ENCODE measurements at places on chromosomes 3 and 15.

- DNase-seq = no peak
Measured at GRCh38 chr3:62503516-62503915, 130.2 kb upstream of the FEZF2 start.

DNA sequence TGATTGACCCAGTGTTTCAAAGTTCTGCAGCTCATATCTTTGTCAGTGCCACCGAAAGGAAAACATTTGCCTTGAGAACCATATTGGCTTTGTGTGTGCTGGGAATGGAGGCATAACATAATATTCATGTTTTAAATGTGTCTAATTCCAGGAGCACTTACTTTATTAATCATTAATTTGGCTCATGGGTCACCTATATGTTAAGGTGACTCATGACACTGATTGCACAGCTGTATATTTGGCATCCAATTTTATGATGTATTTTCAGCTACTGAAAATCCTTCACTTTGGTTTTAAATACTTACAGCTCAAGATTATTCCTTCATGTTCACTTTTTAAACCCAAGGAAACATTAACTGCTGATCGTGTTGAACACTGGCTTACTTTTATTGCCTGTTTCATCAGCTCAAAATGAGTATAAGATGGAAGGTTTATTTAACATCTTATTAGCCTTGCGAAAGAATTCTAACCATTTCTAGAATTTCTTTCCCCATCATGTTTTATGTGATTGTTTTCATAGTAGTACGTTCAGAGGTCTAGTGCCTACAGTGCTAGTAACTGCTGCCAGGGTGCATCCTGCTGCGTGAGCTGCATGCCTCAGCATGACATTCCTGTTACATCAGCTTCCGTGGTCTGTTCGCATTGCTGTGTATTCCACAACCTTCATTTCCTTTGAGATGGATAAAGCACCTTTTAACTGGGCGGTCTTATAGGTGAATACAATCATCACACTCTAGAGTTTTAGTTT is 63.7 kb downstream of the LRCH3 start:
- peak; percentile 69 for DNase-seq

DNA sequence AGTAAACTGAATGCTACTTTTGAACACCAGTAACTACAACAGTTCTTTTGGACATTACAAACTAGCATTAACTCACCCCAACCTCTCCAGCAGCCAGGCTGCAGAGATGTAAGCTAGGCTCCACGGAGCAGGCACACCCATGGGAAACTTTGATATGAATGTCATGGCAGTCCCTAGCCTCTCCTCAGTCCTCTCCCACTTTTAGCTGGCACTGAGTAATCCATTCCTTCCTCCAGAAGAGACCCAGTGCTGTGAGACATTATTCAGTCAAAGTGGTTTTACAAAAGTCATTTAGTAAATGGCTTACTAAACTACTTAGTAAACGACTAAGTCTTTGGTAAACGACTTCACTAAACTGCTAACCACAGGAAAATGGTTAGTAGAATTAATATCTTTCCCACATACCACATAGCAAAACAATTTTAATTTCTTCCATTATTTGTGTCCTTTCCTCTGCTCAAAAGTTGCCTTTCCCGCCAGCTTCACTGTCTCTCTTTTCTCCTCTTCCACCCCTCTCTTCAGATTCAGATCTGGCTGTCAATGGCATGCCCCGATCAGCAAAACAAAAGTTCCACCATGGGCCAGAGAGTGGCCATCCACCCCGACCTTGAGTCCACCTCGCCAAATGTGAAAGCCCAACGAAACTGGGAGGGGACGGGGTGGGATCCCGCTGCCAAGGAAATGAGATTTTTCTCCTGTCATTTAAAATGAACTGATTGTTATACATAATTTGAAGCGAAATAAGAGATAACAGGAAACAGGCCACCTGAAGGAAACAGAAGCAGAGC is 67.5 kb upstream of the TJP1 start:
- DNase-seq = no peak

GRCh38 chr3:63824309-63824708 is 5.2 kb downstream of the C3orf49 start:
- DNase-seq = no peak

GRCh38 chr3:130849091-130849552 is 44.8 kb upstream of the ATP2C1 start:
- DNase-seq = no peak

DNA sequence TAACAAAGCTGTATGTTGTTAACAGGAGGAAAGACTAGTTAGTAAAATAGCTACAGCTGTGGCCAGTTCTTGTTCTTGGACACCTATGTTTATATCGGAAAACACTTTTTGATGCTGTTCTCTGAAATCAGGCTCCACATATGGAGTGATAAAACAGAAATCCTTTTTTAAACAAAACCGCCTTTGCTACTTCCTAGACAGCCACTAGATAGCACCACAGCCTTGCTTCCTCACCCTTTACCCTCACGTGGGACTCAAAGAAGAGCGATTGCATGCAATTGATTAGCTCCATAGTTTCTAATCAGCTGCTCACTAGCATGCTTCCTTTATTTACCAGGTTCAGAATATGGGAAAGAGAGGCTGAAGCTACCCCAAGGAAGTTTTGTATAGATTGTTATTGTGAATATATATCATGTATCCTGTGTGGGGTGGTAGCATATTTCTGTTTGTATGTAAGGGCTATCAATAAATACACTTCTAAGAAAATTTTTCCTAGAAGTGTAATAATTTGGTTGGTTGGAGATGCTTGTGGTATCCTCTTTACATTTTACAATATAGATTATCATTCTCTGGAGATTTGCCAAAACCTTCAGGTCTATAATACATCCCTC is 4.3 kb upstream of the MTFMT start:
- no peak for DNase-seq

DNA sequence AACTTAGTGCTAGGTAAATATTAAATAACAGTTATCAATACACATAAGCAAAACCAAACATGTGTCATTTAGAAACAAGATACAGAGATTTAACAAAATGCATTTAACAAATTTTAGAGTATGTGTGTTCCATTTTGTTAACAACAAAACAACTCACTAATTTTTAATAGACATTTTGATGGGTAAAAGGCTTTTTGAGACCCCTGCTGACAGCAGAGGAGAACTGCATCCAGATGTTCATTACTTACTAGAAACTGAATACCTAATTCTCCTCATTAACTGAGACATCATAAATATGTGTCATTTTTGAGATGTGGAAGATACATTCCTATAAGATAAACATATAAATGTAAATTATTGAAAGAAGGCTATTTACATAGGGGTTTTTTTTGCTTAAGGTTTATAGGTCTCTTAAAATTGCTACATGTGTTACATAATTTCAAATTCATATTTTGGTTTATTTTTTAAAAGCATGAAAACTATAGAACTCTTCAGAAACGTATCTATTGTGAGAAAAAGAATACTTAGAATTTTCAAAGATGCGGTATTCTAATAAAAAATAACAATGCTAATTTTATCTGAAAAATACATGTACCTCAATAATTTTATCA is 1009.8 kb downstream of the TUSC7 start:
- no peak for DNase-seq

Measured in GM04504 (cell line).